ENCODE measurements at places on chromosomes 5 and 9. TPM values are rescaled to one million over a fixed set of nuclear protein-coding genes. Genes with fewer than 3 reads are reported as not detected.
A peak's percentile ranks its signal among the peaks of the same experiment; 100 is the strongest.

Gene ROR2
- 1.6 TPM for total RNA-seq

Gene EIF4EBP3
- total RNA-seq: 5.4 TPM

DNA sequence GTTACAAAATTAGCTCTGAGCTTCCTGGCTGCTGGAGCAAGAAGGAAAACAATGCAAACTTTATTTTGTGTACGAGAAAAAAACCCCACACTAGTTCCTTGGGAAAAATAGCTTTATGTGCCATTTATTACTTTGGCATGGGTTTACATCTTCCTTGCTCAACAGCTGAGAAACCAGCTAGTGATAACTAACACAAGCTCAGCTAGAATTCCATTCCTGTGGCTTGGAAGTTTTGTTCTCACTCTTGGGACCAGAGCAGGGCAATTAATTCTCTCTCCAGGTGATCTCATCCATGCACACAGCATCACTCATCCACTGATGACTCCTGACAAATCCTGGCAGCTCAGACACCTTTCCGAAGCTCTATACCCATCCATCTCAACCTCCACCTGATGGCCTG, 104.1 kb downstream of the CRB2 start:
- no peak overlapping the region for H3K4me3 ChIP-seq
- no peaks in the 10 kb centered on the region for H3K4me1 ChIP-seq
- no peak for DNase-seq
- no peaks in the 10 kb centered on the region for H3K36me3 ChIP-seq
- no peak overlapping the region for H3K27ac ChIP-seq

Gene CARD9
- 5.3 TPM for total RNA-seq

DNA sequence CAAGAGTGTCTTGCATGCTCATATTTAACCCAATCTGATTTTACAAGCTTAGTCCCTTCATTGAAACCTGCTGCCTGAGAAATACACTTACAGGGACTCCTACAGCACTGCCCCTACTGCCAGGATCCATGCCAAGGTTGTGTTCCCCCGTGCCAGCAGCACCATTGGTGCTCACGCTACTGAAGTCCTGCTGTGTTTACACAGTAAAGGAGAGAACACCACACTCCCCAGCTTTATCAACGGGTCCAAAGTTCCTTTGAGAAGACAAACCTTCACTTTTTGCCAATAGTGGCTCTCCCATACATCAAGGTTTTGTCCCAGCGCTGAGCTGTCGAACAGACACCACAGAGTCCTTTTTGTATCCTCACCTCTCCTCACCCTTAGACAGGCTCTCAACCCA, 155.1 kb upstream of the WWC1 start:
- H3K27me3 ChIP-seq: no peaks in the 10 kb centered on the region
- no peak overlapping the region for H3K27ac ChIP-seq
- no peak overlapping the region for H3K4me3 ChIP-seq
- DNase-seq: no peak

- no peaks in the 10 kb centered on the region for H3K36me3 ChIP-seq
- H3K27me3 ChIP-seq: no peaks in the 10 kb centered on the region
- DNase-seq: peak; percentile 82
- no peaks in the 10 kb centered on the region for H3K4me1 ChIP-seq
Observed at GRCh38 chr5:179765400-179765799, 28.4 kb upstream of the LTC4S start.

Gene CCDC152
- total RNA-seq: 1.4 TPM

- H3K36me3 ChIP-seq: no peaks in the 10 kb centered on the region
- H3K27ac ChIP-seq: no peak overlapping the region
- no peak for DNase-seq
- H3K27me3 ChIP-seq: no peaks in the 10 kb centered on the region
Observed at GRCh38 chr9:98593354-98594253, 115.1 kb downstream of the GABBR2 start.

DNA sequence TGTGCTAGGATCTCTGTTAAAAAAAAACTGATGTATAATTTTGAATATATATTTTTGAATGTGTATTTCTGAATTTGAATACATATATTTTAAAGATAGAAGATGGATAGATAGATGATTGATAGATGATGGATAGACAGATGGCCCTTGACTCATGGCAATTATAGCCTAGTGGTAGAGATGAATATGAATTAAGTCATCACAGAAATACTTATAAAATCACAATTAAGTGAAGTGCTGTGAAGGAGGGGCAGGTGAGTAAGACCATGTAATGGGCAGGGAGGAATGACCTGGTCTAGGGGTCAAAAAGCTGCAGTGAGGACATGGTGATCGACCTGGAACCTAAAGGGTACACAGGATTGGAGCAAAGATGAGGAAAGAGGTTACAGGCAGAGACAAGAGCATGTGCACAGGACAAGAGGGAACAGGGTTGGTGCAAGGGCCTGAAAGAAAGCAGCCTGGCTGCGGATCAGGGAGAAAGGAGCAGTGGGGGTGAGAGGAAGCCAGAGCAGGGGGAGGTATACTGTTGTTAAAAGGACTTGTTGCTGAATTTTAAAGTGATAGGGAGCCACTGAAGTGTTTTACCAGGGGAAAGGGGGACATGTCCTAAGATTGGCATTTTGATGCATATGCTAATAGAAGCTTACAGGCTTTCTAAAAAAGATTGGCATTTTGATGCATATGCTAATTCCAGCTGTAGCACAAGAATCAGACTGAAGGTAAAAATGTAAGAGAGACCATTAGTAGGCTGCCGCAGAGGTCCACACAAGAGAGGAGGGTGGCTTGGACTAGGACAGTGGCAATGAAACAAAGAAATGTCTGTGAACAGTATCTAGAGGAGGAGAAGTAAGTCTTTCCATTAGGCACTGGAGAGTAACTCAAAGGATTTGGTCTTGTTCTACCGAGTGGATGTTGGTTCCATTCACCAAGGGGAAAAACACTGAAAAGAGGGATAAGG, 527.8 kb downstream of the AGTPBP1 start:
- no peak overlapping the region for H3K27ac ChIP-seq
- no peaks in the 10 kb centered on the region for H3K27me3 ChIP-seq
- no peak for DNase-seq
- H3K4me1 ChIP-seq: no peaks in the 10 kb centered on the region
- H3K4me3 ChIP-seq: no peak overlapping the region

Gene GFI1B
- total RNA-seq: not detected

Gene GABRA6
- not detected for total RNA-seq

Measured in aorta (tissue), 5 donors.